ENCODE measurements at places on chromosomes 5 and 9. TPM values are rescaled to one million over a fixed set of nuclear protein-coding genes. Genes with fewer than 3 reads are reported as not detected.

Gene ACTBL2
- not detected for total RNA-seq

Gene LHX3
- not detected for total RNA-seq

DNA sequence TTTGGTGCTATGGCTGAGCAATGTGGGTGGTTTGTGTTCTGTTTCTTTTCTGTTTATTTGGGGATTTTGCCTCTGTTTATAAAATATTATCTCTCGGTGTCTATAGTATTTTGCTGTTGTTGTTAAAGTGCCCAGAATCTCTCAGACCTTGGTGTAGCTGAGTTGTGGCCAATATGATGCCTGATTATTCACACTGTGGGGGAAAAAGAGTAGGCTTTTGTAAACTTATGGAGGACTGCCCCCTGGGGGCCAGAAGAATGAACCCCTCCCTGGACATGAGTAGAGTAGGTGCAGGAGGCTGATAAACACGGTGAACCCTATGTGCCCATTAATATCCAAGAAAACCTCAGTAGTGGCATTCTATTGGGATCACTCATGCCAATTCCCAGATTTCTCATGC, 49.0 kb upstream of the DPYSL3 start:
- DNase-seq: no peak

DNA sequence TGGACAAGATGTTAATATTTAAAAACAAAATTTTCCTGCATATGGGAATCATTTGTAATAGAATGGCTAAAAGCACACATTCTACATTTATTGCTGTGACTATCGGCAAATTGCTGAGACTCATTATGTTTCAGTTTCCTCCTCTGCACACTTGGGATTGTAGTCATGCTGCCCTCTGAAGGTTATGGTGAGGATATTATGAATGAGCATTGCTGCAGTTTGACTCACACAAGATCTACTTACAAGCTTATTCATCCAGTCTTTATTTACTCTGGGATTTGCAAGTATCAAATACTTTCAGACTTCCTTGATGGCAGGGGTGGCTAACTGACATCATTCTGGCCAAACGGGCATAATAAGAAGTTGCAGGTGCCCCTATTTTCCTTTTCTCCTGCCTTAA, 9.5 kb upstream of the NFIL3 start:
- DNase-seq: no peak

GRCh38 chr5:126757713-126758357, 19.1 kb upstream of the LMNB1 start:
- DNase-seq: no peak

- DNase-seq: no peak
These were observed 173.4 kb downstream of the PPP2R2B start for GRCh38 chr5:146704949-146705665.

DNA sequence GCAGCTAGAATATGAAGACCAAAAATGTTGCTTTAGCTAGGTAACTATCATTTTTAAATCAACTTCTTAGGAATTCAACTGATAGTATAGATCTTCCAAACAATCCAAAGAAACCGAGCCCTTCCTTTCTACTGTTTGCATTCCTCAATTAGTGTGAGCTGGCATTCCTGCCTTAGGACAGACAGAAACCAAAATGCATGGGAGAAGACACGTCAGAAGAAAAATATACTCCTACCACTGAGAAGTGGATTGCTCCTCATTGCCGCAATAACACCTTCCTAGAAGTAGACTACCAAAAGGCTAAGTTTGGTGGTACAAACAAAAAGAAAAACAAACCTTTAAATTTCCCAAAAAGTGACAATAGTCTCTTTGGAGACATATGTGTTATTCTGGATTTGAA, 440.0 kb downstream of the SEMA5A start:
- DNase-seq: no peak

All from esophagus muscularis mucosa (tissue), 4 donors.